ENCODE measurements at places on chromosomes 7 and 10. TPM values are rescaled to one million over a fixed set of nuclear protein-coding genes. Genes with fewer than 3 reads are reported as not detected.

- DNase-seq = no peak
These were observed 112.5 kb downstream of the MAD1L1 start for GRCh38 chr7:2120251-2120660.

DNA sequence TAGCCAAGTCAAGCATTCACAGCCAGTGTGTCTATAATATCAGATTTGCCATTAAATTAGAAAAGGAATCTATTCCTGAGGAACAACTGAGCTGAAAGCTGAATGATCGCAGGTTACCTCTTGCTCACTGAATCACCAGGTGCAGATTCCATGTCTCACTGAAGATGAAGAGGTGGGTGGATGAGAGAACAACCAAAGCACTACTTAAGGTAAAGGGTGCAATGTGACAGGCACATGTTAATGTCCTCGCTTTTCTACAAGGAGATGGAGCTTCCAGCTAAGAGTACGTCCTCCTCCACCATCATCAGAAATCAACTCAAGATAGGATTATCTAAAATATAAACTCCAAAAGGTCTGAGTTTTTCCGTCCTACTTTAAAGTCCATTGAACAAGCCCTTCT, 4.6 kb downstream of the SORCS1 start:
- no peak for DNase-seq

- DNase-seq = no peak
These were observed 18.3 kb downstream of the LEP start for GRCh38 chr7:128259131-128260061.

CYP3A7 gene
- not detected for total RNA-seq

- DNase-seq = peak; percentile 5
These were observed 290.1 kb upstream of the KIAA1217 start for GRCh38 chr10:23918839-23919238.

DNA sequence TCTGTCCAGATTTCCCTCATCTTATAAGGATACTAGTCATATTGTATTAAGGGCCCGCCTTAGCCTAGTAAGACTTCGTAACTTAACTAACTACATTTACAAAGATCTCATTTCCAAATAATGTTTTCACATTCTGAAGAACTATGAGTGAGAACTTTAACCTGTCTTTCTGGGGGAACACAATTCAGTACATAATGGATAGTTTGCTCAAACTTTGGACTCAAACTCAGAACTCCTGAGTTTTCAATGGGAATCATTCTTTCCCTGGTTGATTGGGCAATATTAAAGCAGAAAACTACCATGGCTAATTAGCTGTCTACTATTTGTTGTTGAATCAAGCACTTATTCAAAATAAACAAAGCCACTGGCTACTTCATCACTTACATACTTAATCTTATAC, 522.9 kb downstream of the REEP3 start:
- no peak for DNase-seq

DNA sequence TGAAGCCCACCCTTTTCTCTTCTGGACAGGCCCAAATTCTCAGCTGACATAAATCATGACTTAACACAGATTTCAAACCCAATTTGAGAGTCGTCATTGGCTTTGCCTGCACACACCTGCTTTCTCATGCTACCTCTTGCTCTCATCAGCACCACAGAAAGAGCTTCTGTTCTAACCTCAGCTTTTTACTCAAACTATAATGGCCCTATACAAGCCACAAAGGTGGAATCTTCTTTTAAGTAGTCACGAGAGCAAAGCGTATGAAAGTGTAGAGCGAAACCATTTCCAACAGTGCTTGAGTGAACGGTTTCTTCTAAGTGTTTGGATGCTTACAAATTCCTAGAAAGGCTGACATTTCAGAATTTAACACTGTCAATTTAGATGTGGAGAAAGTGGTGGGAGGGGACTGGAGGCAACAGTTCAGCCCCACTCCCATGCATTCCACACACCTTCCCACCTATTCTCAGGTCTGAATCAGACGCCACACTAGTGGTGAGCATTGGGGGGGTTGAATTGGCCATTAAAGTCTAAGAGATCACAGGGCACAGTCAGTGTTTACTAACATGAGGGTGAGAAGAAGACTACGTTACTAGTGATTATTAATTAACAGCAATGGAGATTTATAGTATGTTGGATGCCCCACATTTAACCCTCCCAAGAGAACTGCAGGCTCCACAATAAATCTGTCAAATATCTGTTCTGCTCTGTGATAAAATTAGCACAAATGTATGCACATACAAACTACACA, 114.0 kb downstream of the PRKCQ start:
- no peak for DNase-seq

- peak; percentile 53 for DNase-seq
These were observed 526.4 kb downstream of the KIF20B start for GRCh38 chr10:90227786-90228185.

GRCh38 chr10:120768227-120768626, 82.9 kb upstream of the WDR11 start:
- no peak for DNase-seq

TMEM225B gene
- 1.6 TPM for total RNA-seq

DNA sequence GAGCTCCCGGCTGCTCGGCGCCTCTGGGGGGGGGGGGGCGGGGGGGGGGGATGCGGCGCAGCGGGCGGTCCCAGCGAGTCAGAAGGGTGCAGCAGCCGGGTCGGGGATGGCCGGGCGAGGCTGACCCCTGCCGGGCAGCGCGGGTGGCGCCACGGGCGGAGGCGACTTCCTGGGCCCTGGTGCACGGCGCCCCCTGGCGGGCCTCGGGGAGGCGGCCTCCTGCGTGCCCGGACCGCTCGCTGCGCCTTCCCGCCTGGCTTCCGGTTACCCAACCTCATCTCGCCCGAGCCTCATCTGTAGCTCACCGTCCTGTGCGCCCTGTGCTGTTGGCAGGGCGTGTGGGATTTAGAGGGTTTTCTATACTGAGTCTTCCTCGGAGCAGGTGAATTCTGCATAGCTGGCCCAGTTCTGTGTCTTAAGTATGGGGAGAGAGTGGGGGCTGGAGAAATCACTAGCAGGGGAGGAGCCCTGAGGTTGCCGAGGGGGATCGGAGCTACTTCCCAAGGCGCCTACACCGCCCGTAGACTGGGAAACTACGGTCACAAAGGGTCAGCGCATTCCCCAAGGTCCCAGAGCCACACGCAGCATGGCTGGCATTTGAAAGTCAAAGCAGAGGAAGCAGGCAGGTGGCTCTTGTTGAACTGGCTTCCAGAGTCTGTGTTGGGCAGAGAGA, 28.3 kb upstream of the WDFY4 start:
- DNase-seq = peak; percentile 82

RPA3 gene
- 233 TPM for total RNA-seq

Measured in H4 (cell line).